Progenitor cell of endocrine pancreas (in vitro differentiated cells): ENCODE measurements at places on chromosomes 5 and 9.

GRCh38 chr5:38420691-38421390, 135.6 kb downstream of the LIFR start:
- H3K36me3 ChIP-seq, result no peaks in the 10 kb centered on the region
- H3K4me3 ChIP-seq, result no peak overlapping the region
- no peak overlapping the region for H3K27ac ChIP-seq
- peaks cover 2% of the 10 kb centered on the region for H3K4me1 ChIP-seq

DNA sequence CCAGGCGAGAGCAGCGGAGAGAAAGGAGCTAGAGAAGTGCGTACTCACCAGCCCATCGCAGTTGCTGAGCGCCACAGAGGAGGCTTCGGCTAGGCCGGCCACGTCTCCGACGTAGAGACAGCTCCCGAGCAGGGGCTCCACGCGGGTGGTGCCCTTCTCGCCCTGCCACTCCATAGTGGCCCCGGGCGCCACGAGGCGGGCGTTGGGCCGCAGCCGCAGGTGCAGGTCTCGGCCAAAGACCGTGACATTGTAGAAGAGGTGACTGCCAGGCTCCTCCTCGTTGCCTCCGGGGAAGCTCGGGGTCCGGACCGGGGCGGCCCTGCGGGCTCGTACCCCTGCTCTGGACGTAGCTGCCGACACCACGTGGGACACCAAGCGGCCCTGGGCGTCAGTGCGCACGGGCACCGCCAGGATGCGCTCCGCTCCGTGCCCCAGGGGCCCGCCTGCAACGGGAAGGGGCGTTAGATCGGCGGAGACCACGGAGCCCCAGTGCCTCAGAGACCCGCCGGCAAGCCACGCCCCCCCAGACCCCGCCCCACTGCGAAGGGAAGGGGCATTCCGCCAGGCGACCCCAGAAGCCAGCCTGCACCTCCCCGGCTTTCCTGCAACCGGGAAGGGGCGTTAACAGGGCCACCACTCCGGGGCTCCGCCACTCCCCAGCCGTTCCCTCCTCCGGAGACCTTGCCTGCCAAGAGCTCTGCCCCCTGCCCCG, 1.4 kb downstream of the ADAMTS2 start:
- peak; percentile 64 for DNase-seq
- H3K27me3 ChIP-seq, result peaks cover 64% of the 10 kb centered on the region
- peak overlapping the region; percentile 50 for H3K4me3 ChIP-seq
- H3K27ac ChIP-seq, result no peak overlapping the region
- H3K36me3 ChIP-seq, result no peaks in the 10 kb centered on the region

- H3K27me3 ChIP-seq, result no peaks in the 10 kb centered on the region
- H3K4me3 ChIP-seq, result no peak overlapping the region
- H3K36me3 ChIP-seq, result no peaks in the 10 kb centered on the region
- H3K27ac ChIP-seq, result no peak overlapping the region
- H3K4me1 ChIP-seq, result peaks cover 6% of the 10 kb centered on the region
- no peak for DNase-seq
Measured at GRCh38 chr9:78383130-78383529, 86.2 kb downstream of the PSAT1 start.

DNA sequence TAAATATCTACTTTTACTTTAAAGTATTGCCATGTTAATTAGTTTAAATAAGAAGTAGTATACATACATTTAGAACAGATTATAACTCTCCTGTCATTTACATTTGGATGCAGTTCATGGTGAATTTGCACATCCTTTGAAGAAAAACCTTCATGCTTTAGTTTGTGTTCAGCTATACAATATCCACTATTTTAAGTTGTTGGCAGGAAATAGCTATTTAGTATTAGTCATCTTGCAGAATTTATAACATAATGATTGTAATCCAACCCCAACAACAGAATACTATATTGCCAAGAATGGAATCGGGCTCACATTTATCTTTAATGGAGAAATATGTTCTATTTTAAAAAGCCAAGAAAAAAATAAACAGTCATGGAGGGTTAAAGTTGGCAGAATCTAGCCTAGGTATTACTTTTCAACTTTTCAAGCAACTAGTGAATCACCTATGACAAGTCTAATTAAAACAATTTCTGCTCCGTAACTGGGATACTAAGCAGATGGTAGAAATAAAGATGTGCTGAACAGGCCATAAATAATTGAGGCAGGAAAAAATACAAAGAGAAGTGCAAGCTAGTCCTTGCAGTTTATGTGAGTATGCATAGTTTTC, 1170.6 kb upstream of the NUDT12 start:
- H3K27me3 ChIP-seq, result peaks cover 3% of the 10 kb centered on the region
- no peak overlapping the region for H3K4me3 ChIP-seq
- DNase-seq, result no peak
- H3K36me3 ChIP-seq, result no peaks in the 10 kb centered on the region

GRCh38 chr5:178476972-178477754, 113.0 kb downstream of the COL23A1 start:
- H3K4me1 ChIP-seq, result peaks cover 17% of the 10 kb centered on the region
- no peak overlapping the region for H3K4me3 ChIP-seq
- DNase-seq, result no peak
- H3K27me3 ChIP-seq, result no peaks in the 10 kb centered on the region
